Vagina (tissue), 2 donors: ENCODE measurements at places on chromosomes 6 and 20.

DNA sequence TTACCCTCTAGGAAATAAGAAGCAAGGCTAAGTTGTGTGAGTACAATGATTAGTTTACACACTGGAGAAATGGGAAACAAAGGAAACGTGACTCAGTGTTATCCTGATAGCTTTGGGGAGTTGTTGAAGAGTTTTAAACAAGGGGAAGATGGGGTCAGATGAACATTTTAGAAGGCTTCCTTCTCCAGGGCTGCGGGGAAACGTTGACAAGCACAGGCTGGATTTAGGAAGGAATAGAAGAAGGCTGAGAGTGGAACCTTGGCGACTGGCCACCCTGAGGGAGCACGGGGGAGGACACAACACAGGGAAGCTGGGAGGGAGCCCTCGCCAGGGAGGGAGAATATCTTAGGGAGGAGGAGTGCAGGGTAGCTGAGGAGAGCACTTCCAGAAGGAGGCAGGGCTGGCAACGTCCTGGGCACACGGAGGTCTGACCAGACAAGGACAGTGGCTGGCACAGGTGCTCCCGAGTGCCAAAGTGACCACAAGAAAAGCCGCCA lies 134.7 kb downstream of the AIG1 start:
- no peaks in the 10 kb centered on the region for H3K27me3 ChIP-seq
- H3K27ac ChIP-seq: no peak overlapping the region
- H3K4me3 ChIP-seq: no peak overlapping the region
- H3K36me3 ChIP-seq: no peaks in the 10 kb centered on the region

- H3K4me1 ChIP-seq: no peaks in the 10 kb centered on the region
- no peaks in the 10 kb centered on the region for H3K36me3 ChIP-seq
- no peak overlapping the region for H3K4me3 ChIP-seq
Observed at GRCh38 chr6:52262620-52263344, 18.5 kb upstream of the IL17F start.

- H3K4me1 ChIP-seq: peaks cover 27% of the 10 kb centered on the region
- H3K27me3 ChIP-seq: no peaks in the 10 kb centered on the region
- DNase-seq: no peak
- H3K36me3 ChIP-seq: no peaks in the 10 kb centered on the region
Observed at GRCh38 chr6:163413345-163414116, 987 bp upstream of the QKI start.

DNA sequence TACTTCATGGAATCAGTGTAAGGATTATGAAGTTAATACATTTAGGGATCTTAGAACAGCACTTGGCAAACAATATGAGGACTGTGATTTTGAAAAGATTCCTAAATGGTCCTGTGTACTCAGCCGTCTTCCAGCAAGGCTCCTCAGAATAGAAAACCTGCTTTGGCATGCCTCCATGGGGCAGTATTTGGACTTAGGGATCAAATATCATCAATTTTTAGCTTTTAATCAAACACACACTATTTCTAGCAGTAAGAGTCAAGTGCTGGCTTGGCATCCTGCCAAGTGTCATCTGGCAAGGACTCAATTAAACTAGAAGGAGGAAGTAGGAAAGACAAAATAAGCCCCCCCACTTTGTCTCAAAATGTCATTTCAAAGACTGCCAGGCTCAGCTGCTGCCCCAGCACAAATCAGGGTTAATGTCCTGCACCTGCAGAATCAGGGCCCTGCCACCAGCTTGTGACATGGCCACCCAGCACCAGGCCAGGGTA lies 40.8 kb downstream of the IYD start:
- H3K4me3 ChIP-seq: no peak overlapping the region
- H3K27me3 ChIP-seq: no peaks in the 10 kb centered on the region
- no peak for DNase-seq
- no peaks in the 10 kb centered on the region for H3K36me3 ChIP-seq
